Activated CD4-positive, CD25-positive, alpha-beta regulatory T cell (primary cell): ENCODE measurements at places on chromosomes 1 and 21.

DNA sequence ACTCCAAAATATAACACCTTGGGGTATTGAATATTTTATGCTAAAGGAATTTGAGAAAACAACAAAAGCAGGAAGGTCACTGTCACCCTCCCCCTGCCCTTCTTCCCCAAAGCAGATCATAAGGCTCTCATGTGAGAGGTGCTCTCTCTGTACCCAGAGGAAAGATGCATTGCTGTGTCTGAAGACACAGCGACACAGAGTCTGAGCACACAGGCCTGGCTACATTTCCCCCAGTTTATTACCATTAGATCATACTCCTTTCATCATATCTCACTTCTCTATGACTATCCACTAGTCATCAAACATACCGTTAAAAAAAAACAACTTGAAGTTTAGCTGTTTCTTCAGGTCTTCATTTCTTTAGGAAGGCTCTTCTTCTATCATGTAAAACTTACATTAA lies 127.1 kb downstream of the PPIAL4G start:
- DNase-seq: no peak

GRCh38 chr1:147492207-147492606 lies 49.1 kb upstream of the BCL9 start:
- no peak for DNase-seq

GRCh38 chr1:202319381-202320080 lies 22.2 kb downstream of the UBE2T start:
- DNase-seq: no peak

DNA sequence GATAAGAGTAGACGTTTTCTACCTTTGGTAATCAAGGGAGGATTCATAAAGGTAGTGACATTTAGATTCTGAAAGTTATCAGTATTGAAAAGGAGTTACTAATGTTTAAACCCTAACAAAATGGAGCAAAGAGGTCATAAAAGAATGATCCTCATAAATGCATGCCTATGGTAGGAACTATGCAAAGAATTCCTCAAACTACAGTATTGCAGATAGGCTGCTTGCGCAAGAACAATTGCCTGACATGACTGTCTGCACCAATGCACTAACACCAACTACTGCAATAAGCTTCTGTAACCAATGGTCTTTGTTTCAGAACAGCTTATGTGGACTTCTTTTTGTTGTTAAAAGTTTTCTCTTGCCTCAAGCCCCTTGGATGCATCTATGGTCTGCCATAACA lies 597.3 kb upstream of the ADGRL4 start:
- no peak for DNase-seq

DNA sequence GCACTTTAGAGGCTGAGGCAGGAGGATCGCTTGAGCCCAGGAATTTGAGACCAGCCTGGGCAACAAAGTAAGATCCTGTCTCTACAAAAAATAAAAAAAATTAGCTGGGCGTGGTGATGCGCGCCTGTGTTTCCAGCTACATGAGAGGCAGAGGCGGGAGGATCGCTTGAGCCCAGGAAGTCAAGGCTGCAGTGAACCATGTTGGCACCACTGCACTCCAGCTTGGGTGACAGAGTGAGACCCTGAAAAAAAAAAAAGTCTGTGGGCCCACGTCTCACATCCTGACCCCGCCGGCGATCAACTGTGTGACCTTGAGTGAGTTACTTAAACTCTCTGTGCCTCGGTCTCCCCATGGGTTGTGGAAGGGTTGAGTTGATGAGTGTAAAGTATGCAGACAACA lies 12.7 kb upstream of the ZBTB21 start:
- DNase-seq: no peak

DNA sequence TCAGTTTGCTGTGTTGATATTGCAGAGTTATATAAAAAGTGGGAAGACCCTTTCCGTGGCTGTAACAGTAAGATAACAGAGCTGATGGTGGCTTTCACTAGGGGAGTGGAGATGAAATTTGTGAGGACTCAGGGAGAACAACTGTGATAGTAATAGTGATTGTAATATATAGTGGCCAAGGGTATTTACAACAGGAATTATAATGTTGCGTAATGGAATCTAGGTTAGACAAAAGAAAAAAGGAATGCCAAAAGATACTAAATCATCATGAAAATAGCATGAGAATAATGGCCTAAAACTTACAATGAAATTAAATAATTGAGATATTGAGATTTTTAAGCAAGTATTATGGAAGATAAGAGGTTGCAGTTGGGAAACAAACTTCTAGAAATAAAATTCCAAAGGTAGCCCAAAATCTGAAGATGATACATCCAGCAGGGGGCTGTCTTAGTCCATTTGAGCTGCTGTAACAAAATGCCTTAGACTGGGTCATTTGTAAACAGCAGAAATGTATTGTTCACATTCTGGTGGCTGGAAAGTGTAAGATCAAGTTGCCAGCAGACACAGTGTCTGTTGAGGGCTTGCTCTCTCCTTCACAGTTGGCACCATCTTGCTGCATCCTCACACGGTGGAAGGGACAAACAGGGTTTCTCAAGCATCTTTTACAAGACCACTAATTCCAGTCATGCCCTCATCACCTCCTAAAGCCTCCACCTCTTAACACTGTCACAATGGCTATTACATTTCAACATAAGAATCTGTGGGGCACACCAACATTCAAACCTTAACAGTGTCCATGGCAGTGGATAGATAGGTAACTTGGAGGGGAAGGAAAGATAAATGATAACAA lies 711.2 kb downstream of the MRPL39 start:
- no peak for DNase-seq
